Gastrocnemius medialis (tissue), 4 donors: ENCODE measurements at places on chromosomes 5 and 9.

- DNase-seq = no peak
Measured at GRCh38 chr5:94849821-94850736, 231.6 kb downstream of the SLF1 start.

DNA sequence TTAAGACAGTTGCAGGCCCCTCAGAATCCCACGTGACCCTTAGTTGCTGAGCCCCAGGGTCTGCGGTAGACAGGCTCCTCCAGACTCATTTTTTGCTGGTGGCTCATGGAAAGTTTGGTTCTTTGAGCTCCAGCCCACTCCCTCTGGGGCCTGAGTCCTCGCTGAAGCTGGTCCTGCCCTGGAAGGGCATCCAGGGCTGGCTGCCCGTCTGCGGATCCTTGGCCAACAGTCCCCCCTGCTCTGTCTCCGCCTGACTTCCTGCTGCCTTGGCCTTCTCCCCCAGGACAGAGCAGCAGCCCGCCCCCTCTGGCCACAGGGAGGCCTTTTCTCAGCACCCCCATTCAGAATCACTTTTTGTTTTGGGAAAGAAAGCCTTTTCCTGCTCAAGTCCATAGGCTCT is 24.4 kb downstream of the SLC6A7 start:
- no peak for DNase-seq

DNA sequence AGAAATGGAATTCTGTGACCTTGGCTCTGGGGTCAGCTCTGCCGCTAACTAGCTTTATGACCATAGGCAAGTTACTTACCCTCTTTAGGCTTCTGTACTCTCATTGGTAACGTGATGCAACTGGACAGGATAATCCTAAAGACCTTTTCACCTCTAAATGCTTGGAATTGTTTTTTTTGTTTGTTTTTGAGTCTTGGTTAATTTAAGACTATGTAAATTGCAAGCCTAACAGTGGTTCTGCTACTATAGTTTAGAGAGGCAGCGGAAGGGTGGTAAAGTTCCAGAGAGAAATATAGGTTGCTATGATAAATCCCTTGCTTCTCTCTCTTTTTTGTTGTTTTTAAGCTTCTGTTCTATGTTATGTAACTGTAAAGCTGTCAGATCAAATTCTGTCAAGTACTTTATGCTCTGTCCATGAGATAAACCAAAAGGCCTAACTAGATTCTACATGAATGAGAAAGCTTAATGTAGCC is 17.6 kb downstream of the FAM169A start:
- no peak for DNase-seq

GRCh38 chr9:93127395-93127911 is 6.6 kb downstream of the NINJ1 start:
- DNase-seq = no peak

DNA sequence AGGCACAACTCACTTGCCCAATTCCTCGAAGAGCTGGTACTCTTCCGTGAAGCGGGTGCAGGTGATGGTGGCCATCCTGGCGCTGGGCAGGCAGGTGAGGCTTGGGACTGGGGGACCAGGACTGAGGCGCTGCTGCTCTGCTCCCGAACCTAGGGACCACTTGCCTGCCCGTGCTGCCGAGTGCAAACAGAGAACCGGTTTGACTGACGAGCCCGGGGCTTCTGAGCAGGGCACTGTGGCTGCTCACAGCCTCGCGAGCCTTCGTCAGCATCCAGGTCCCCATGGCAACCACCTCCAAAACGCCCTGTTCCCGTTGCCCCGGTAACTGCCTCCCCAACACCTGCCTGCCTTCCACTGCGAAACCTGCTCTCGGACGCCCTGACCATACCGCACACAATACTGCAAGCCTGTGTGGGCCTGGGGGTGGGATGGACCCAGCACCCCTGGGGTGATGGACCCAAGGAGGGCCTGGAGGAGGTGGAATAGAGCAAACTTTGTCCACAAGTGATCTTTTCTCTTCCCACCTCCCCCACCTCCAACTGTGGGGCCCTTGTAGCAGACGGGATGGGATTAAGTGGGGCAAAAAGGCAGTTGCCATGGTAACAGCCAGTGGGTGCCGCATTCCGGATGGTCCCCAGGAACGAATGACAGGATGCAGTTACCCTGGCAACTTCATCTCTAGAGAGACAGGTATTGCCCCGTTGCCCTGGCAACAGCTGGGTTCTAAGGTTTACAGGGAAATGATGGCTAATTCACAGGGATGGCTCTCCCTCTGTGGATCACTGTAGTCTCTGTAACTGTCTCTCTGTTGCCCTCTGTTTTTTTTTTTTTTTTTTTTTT is at the start of gene CAMK2A:
Gene CAMK2A (minus strand): TSS at position 223 of the 840 bp plus-strand sequence. CDS start 148 bp downstream, at position 75.
- no peak for DNase-seq

GRCh38 chr9:78121488-78121887 is 89.9 kb upstream of the GNAQ start:
- peak; percentile 15 for DNase-seq

- DNase-seq = no peak
Measured at GRCh38 chr9:89483592-89484474, 14.1 kb downstream of the SEMA4D start.

DNA sequence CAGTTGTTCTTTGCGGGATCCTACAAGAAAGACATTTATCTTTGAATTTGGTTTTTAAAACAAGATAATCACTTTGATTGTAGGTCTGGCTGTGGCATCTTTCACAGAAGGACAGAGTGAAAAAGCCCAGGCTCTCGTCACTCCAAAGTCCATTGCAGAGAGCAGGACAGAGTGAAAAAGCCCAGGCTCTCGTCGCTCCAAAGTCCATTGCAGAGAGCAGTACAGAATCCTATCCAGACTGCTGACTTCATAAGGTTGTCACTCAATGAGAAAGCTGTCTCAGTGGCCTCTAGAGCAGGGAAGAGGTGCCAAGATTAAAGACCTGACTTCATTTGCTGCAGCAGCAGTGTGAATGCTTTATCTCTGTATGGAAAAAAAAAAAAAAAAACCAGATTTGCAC is 16.3 kb upstream of the GPX8 start:
- DNase-seq = no peak

DNA sequence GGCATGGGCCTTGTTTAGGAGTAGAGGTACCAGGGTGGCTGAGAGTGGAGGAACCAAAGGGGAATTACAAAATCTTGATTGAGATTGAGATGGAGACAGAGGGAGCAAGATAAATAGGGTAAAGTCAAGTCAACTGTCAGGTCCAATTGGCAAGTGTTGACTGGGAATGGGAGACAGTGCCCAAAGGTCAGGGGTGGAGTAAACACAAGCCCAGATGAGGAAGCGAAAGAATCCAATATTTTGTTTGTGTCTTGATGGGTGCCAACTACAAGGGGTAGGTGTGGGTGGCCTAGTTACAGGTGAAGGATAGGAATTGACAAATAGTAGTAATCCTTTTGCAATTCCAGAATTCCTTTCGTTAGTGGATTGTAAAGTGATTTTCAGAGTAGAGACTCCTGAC is 75.1 kb upstream of the AGXT2 start:
- DNase-seq = no peak

GRCh38 chr9:136903041-136903554 is 16.8 kb downstream of the TRAF2 start:
- DNase-seq = peak; percentile 25

DNA sequence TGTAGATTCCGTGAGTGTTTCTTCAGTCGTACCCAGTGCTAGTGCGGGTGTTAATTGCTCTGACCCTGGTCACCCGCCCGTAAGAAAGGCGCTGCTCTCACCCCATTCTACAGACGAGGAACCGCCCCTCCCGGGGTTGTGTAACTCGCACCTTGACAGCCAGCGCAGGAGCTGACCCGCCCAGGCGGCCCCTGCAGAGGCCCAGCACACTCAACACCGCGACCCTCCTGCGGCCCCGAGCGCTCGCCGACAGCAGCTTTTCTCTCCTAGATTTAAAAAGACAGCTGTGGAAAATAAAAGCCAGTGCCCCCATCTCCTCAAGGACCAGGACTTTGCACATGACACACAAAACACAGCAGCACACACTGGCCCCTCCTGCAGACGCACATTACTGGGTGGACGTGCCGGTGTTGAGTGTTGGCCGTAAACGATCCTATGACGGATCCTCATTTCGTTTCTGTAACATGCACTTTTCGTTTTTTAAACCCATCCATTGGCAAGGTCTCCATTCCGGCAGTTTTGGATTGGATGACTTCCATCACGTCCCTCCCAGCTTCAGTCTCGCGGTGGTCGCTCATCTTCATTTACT is 22.9 kb downstream of the OR2V2 start:
- no peak for DNase-seq

DNA sequence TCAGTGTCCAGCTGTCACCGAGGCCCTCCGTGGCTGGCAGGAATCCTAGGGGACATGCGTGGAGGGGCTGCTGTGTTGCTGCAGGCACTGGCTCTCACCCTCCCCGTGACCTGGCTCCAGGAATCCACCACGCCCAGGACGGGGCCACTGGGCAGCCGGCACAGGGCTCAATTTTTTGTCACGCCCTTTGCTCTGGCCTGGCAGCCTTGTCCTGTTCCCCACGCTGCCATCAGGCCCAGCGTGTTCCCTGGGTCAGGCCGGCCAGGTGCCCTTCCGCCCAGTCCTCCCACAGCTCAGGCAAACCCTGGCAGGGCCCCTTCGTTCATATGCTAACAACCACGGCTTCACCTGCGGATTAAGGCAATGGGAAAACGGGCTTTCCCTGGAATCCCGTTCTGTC is 37.3 kb downstream of the PROP1 start:
- no peak for DNase-seq

DNA sequence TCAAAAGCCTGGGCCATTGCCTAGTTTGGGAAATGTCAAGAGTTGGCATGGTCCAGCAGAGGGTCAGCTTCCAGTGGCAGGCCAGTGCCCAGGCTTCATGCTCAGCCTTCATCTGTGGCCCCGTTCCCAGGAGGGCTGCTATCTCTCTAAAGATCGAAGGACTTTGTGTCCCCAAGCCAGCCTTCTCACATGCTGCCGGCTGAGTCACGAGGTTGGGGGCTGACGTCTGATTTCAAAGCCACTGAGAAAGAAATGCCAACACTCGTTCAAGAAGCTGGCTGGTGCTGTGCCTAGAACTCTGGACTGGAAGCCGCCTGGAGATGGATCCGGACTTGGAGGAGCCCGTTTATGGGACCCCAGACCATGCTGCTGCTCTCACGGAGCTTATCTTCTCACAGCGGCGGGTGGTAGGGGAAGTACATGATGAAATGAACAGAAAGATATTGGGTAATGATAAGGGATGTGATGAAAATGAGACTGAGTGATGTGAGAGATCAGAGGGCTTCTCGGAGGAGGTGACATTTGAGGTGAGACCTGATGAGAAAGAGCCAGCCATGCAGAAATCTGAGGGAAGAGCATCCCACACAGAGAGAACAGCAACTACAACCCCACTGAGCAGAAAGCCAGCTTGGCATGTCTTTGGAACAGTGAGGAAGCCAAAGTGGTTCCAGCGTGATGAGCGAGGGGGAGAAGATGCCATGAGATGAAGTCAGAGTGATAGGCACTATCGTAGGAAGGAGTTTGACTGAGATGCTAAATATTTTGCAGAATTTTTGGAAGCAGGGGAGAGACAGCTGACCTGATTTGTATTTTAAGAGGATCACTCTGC is 54.9 kb upstream of the BOD1 start:
- DNase-seq = peak; percentile 92

DNA sequence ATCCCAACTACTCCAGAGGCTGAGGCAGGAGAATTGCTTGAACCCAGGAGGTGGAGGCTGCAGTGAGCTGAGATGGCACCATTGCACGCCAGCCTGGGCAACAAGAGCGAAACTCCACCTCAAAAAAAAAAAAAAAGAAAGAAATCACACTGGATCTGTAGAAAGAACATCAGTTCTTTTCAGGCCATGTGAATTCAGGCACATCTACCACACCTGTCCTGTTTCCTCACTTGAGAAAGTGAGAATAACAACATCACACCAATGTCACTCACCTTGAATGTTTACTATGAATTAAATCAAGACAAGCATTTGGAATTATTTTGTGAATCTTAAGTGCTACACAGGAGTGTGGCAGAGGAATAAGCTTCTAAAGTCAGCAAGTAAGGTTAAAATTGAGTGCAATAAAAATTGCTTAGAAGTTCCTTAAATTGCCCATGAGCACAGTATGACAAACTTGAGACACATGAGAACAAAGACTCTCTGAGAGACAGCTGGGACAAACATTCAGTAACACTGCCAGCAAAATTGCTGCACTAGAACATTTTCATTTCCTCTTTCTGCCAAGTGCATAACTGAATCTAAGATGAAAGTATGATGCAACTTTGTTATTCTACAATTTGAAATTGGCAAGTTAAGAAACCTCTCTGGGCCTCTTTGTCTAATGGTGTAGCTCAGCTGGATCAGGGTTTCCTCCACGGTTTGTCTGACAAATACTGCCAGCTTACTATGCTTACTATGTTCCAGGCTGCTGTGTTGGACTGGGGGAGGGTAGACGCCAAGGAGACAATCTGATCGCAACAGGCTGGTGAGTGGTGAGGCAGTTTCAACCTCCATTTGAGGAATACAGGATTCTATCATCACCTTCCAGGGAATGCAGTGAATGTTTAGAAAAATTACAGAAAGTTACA is 1.9 kb upstream of the RIC1 start:
- peak; percentile 85 for DNase-seq

DNA sequence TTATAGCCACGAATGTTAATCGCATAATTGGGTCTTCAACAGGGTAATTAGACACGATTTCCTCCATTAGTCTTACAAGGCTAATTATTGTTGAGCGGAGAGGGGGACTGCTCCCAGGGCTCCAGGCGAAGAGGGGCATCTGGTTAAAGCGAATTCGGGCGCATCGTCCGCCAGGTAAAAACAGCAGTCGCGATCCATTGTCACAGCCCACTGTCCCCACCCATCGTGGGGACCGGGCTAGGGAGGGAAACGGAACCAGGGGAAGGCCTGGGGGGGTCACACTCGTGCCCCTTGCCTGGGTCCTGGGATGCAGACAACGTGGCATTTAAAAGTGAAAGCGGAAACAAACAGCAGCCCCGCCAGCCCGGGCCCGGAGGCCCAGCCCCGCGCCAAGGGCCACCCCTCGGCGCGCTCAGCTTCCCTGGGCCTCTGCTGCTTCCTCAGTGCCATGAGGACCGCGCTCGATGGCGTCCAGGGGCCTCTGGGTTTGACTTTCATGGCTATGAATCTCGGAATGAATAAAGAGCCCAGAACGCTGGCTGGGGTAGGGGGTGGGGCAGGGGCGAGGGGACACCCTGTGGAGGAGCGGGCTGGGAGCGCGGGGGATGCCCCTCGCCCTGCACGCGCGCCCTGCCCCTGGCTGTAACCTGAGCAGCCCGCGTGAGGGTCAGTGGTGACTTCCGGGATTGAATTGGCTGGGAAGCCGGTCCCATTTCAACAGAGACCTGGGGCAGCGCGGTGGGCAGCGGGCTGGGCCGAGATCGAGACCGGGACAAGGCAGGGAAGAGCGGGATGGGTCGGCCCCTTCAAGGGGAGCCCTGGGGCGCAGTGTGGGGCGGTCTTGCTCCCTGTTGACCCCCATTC is 99.9 kb downstream of the GTF3C4 start:
- DNase-seq = no peak

GRCh38 chr5:78506261-78507024 is 142.1 kb downstream of the LHFPL2 start:
- no peak for DNase-seq

- no peak for DNase-seq
Measured at GRCh38 chr9:14704281-14704680, 11.0 kb upstream of the ZDHHC21 start.
